Lung microvascular endothelial cell (primary cell): ENCODE measurements at places on chromosomes 3 and 15. TPM values are rescaled to one million over a fixed set of nuclear protein-coding genes. Genes with fewer than 3 reads are reported as not detected.

ATOSA gene
- 27.2 and 35.5 TPM in 2 replicates for total RNA-seq

CDCP1 gene
- total RNA-seq: under 0.01 and 0.44 TPM in 2 replicates

GHRL gene
- 0.40 and 0.65 TPM in 2 replicates for total RNA-seq

- no peak for DNase-seq
Observed at GRCh38 chr15:101560722-101561583, 71.4 kb upstream of the PCSK6 start.

GRCh38 chr3:57731311-57731710, 24.8 kb upstream of the SLMAP start:
- no peak for DNase-seq

GRCh38 chr3:182787302-182788036, 5.8 kb upstream of the ATP11B start:
- peak; percentile 77 for DNase-seq

DNA sequence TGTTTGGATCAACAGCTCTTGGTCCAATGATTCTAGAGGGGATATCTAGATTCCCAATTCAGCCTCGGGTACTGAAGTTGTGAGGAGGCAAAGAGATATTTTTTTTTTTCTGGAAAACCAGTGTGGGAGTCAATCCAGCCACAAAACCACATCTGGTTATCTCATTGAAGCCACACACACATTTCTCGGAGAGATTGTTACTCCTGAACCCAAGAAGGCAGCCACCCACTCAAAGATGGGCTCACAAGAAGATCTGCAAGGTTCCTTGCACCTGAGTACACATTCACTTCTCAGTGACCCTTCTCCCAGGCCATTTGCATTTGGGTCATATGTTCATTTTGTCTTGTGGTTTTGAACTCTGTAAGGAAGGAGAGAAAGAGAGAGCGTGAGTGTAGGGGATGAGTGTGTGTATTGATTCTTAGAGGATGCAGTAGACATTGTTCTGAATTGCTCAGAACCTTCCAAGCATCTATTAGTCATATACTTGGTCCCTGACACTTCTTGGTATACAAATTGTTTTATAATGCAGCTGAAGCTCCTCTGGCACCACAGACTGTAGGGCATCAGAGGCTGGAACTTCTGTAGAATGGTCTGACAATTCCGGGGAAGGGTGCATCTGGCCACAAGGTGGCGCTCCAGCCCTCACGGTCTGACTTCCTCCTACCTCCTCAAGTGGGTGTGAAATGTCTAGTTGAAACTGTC, 39.3 kb upstream of the TRA2B start:
- DNase-seq: peak; percentile 68

DNA sequence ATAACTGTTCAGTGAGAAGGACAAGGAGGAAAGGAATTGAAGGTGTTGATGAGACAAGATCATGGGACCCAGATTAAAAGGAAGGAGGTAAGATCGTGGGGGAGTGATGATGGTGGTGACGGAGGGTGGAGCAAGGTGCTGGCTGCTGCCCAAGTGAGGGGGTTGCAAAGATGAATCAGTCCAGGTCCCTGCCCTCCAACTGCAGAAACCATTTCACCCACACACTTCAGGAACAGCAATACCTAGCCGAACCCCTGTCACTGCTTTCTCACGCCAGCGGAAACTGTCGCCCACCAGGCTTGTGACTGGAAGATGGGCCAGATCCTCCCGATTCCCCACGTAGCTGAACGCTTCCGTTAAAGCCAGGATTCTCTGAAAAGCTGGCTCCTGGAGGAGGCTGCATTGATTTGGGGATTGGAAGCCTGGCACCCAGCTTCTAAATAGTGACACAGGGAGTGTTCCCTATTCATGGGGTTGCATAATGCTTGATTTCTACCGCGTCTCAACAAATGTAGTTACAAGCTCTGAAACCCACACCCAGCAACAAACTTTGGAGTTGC, 3.2 kb upstream of the LSG1 start:
- no peak for DNase-seq

DNA sequence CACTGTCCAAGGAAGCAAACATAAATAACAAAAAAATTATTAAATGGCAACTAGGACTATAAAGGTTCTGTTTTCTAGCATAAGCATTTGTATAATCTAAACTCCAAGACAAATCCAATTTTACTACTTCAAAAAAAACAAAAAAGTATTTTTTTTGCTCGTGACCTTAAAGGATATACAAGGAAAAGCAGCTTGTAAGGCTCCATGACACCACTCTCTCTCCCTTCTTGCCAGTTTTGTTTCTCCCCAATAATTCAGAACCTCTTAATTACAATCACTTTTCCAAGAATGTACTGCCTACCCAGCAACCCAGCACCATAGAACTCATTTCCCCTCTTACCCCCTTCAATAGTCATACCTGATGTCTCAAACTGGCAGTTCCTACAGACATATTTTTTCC, 496.2 kb downstream of the GRM7 start:
- no peak for DNase-seq
